ENCODE measurements at places on chromosomes 4 and X.

DNA sequence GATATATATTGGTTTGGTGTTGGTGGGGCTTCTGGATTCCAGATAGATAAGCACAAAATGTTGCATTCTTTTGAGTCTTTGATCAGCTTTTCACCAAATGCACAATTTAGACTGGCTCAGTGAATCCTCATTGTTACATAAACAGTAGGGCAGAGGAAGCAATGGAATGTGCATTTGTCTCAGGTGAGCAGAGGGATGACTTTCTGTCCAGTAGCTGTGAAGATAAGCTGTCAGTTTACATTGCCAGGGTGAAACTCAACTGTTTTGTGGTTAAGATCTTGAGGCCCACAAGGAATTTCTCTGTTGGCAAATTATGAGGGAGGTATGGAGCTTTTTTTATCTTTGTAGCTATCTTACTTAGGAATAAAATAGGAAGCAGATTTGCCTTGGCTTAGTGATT is 168.0 kb downstream of the GALNTL6 start:
- no peak for DNase-seq

DNA sequence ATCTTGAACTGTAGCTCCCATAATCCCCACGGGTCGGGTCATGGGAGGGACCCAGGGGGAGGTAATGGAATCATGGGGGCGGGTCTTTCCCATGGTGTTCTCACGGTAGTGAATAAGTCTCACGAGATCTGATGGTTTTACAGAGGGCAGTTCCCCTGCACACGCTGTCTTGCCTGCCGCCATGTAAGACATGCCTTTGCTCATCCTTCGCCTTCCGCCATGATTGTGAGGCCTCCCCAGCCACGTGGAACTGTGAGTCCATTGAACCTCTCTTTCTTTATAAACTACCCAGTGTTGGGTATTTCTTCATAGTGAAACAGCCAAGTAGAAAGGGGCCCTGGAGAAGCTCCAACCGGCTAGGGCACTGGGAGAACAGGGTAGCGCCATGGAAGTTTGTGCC is 12.3 kb downstream of the CTAG1A start:
- no peak for DNase-seq

DNA sequence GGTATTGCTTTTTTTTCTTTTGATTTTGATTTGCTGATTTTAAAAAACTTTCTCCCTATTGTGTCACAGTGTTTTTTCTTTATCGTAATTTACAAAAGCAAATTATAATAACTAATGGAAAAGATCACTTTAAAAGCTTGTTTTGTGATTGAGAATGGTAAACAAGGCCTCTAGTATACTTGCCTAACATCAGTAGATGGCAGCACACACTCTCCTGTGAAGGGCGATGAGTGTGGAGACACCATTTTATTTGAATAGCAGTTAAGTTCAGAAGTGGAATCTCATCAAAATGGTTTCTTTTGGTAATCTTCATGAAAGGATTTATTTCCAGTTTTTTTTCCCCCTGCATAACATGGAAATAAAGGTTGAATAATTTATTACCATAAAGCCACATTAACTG is 72.3 kb downstream of the PAK3 start:
- DNase-seq = no peak

DNA sequence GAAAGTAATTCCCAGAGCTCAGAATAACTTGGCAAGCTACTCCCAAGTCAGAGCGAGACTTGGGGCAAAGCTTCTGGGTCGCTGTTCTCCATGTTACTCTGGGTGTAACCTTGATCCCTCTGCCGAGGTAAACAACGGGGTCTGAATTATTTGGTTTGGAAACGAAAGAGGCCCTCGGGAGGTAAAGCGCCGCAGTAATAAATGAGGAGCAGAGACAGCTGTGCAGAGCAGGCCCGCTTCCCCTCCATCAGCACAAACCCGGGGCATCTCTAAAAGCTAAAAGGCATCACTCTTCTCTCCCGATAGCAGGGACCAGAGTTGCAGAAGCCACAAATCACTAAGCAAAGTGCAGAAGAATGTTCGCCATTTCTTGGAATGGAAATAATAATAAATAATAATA is 561.5 kb downstream of the BCOR start:
- DNase-seq = no peak

- DNase-seq = no peak
Measured at GRCh38 chrX:65588795-65589194, 54.2 kb upstream of the LAS1L start.

DNA sequence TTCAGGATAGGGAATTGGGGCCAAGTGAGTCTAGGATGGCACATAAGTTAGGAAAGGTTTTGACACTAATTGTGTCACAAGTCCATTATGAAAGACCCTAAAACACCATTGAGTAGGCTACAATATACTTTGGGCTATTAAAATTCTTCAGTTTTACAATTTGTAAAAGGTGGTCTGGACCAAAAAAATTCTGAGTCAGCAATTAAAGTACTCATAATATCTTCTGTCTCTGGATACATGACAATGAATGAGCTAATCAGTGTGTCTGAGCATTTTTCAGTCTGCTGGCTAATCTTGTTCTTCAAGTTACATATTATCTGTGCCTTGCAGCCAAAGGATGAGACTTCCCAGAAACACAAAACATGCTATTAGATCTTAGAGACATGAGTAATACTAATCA is 14.3 kb downstream of the ARMCX1 start:
- DNase-seq = no peak

- no peak for DNase-seq
Measured at GRCh38 chr4:23819041-23819511, 70.8 kb downstream of the PPARGC1A start.
